ENCODE measurements at places on chromosomes 13 and 19. TPM values are rescaled to one million over a fixed set of nuclear protein-coding genes. Genes with fewer than 3 reads are reported as not detected.

Gene TPTE2
- total RNA-seq: 0.25 TPM

Gene GNG7
- 1.2 TPM for total RNA-seq

Gene ZNF582
- total RNA-seq: 0.98 TPM

Gene PLIN5
- not detected for total RNA-seq

DNA sequence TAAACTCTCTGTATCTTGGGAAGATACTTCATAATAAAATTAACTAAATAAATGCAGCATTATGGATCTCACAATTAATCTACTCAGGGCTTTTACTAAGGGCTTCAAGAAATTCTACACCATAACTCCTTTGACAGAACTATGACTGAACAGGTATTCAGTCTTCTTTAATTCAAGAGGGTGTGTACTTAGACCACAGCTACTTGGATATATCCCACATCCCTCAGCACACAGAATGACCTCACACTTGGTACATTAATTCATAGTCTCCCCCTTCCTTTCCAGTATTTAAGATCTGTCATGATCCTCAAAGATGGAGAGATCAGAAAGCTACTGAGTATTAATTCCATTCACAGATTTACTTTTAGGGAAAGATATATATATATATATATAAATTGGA lies 11.6 kb downstream of the DIAPH3 start:
- no peak overlapping the region for H3K4me3 ChIP-seq
- peaks cover 2% of the 10 kb centered on the region for H3K27me3 ChIP-seq
- H3K36me3 ChIP-seq: peaks cover 5% of the 10 kb centered on the region
- no peaks in the 10 kb centered on the region for H3K4me1 ChIP-seq
- H3K27ac ChIP-seq: no peak overlapping the region

- H3K36me3 ChIP-seq: no peaks in the 10 kb centered on the region
- no peaks in the 10 kb centered on the region for H3K4me1 ChIP-seq
- H3K27ac ChIP-seq: no peak overlapping the region
- no peak overlapping the region for H3K4me3 ChIP-seq
- H3K27me3 ChIP-seq: no peaks in the 10 kb centered on the region
Measured at GRCh38 chr13:113115363-113116205, 7.0 kb upstream of the F10 start.

DNA sequence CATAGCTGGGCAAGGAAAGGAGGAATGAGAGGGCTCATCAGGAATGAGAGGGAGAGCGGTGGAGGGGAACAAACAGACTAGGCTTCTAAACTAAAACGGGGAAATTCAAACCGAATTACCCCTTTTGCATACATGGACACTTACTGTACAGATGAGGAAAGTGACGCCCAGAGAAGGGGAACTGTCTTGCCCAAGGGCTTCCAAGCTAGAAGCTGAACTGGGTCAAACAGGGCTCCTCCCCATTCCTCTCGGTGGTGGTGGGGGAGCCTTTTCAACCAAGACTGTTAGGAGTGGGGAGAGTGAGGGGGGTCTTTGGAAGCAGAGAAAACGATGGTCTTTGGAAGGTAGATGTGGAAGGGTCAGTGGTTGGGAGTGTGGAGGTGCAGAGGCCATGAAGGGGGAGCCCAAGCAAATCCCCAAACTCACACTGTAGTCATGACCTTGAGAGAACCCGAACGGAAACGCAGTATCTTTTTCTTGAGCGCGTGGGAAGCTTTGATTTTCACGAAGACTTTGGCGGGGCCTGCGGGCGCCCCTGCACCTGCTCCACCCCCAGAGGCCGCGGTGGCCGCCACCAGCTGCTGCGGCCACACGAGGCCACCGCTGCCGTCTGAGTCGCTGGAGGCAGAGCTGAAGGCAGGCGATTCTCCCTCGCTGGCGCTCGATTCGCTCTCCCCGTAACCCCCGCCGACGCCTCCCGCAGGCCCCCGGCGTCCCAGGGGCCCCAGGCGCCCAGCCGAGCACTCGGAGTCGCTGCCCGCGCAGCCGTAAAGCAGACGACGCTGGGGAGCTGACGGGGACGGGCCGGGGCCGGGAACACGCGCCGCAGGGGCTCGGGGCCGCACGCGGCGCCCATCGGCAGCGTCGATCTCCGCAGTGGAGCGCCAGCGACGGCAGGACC lies 12.3 kb upstream of the GNG8 start:
- no peaks in the 10 kb centered on the region for H3K36me3 ChIP-seq
- H3K27ac ChIP-seq: peak overlapping the region; percentile 7

DNA sequence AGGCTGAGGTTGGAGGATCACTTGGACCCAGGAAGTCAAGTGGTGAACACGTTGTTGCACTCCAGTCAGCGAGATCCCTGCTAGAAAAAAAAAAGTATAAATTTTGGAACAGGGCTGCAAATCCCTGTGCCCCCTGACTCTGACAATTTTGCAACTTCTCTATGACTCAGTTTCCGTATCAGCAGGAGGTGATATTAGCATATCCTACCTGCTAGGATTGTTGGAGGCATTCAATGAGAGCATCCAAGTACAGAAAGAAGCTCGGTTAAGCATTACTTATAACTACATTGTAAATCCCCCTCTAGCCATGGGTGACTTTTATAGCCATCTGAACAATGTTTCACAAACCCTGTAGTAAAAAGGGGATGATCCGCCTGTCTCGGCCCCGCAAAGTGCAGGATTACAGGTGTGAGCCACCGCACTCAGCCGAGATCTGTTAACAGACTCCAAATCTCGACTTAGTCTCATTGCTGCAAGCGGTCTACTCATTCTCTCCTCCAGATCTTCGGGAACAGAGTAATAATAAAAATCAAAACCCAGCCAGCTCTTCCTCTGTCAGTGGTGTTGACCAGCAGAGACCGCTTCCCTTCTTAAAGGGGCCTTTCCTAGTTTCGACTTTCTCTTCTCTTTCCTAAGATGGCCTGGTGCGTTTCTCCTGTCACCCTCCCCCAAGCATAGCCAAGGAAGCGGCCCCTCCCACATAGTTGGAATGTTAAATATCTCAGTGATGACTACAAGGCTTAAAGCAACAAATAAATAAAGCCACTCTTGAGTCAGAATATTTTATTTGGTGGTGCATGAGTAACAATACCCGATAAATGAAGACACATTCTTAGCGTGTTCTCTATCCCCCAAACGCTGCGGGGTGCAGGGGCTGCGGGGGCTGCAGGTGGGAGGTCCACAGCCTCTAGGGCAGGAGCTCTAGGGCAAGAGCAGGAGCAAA lies 10.3 kb upstream of the BICRA start:
- H3K4me3 ChIP-seq: peak overlapping the region; percentile 79
- H3K27ac ChIP-seq: peak overlapping the region; percentile 12

GRCh38 chr13:36341718-36342117 lies 4.5 kb downstream of the SPART start:
- no peak for DNase-seq
- peaks cover 52% of the 10 kb centered on the region for H3K4me1 ChIP-seq
- H3K27me3 ChIP-seq: peaks cover 2% of the 10 kb centered on the region
- H3K36me3 ChIP-seq: peaks cover 3% of the 10 kb centered on the region
- no peak overlapping the region for H3K4me3 ChIP-seq
- H3K27ac ChIP-seq: no peak overlapping the region

- peaks cover 54% of the 10 kb centered on the region for H3K36me3 ChIP-seq
- H3K4me3 ChIP-seq: no peak overlapping the region
- no peaks in the 10 kb centered on the region for H3K4me1 ChIP-seq
- no peak overlapping the region for H3K27ac ChIP-seq
- H3K27me3 ChIP-seq: no peaks in the 10 kb centered on the region
- DNase-seq: no peak
Measured at GRCh38 chr19:21383980-21384582, 12.9 kb upstream of the ZNF493 start.

GRCh38 chr19:57900311-57900710 lies 11.5 kb upstream of the ZNF814 start:
- H3K4me3 ChIP-seq: no peak overlapping the region
- H3K27me3 ChIP-seq: no peaks in the 10 kb centered on the region
- peaks cover 8% of the 10 kb centered on the region for H3K36me3 ChIP-seq
- peaks cover 12% of the 10 kb centered on the region for H3K4me1 ChIP-seq
- no peak overlapping the region for H3K27ac ChIP-seq

DNA sequence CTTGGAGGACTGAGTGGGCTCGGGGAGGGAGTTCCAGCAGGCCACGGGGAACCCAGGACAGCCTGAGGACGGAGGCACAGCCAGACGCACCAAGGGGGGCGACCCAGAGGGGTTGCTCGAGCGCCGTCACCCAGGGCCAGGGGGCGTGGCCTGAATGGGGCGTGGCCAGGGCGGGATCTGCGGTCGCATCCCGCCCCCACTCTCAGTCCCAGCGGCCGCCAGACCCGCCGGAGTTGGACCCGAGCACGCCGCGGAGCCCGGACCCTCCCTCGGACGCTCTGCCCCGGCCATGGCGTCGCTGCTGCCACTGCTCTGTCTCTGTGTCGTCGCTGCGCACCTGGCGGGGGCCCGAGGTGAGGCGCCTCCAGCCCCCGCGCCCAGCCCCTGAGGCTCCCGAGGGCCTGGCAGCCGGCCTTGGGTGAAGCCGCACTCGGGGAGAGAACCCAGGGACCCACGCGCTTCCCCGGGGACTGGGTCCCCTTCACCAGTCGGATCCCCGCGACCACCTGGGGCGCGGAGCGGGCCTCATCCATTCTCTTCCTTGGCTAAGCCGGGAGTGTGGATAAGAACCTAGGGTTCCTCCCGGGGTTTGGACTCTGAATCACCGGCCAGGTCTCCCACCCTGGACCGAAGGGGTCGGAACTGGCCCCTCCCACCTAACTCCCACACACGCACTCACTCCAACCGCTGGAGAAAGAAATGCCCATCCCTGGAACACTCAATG lies at the start of gene CILP2:
Gene CILP2 (plus strand): TSS at position 205 of the 724 bp plus-strand sequence. CDS start 85 bp downstream, at position 290.
- H3K4me1 ChIP-seq: peaks cover 29% of the 10 kb centered on the region
- DNase-seq: peak; percentile 62
- H3K27ac ChIP-seq: no peak within 1 kb of the TSS

DNA sequence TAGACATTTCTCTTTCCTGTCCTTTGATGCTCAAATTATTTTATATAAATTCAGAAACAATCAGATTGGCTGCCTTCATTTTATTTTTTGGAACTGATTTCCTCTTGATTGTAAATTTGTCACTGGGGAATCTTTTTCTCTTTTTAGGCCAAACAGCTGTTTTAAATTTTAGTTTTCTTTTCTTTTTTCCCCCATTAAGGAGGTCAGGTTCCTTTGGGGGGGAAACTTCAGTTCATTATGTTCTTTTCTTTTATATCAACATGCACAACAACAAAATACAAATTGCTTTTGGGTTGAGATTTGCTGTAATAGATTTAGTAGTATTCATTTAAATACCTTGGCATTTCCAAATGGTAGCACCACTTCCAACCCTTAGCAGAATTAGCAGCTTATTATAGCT lies 264.8 kb upstream of the SPRY2 start:
- DNase-seq: no peak
- H3K27ac ChIP-seq: no peak overlapping the region
- no peaks in the 10 kb centered on the region for H3K36me3 ChIP-seq
- no peak overlapping the region for H3K4me3 ChIP-seq
- H3K27me3 ChIP-seq: no peaks in the 10 kb centered on the region
- peaks cover 2% of the 10 kb centered on the region for H3K4me1 ChIP-seq

DNA sequence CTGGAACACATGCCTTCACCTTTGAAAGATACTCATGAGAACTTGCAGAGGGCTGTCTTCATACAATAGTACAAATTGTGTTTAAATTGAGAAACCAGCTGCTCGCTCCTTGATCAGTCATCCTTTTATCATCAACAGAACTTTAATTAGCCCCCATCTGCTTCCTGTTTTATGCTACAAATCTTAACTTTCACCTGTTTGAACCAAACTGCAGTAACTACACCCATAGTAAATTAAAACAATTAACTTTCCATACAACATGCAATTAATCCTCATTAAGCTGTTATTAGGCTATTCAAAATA lies 85.2 kb downstream of the FOXO1 start:
- H3K27me3 ChIP-seq: no peaks in the 10 kb centered on the region
- peaks cover 24% of the 10 kb centered on the region for H3K36me3 ChIP-seq
- H3K27ac ChIP-seq: peak overlapping the region; percentile 27
- no peak for DNase-seq
- H3K4me3 ChIP-seq: peak overlapping the region; percentile 6

DNA sequence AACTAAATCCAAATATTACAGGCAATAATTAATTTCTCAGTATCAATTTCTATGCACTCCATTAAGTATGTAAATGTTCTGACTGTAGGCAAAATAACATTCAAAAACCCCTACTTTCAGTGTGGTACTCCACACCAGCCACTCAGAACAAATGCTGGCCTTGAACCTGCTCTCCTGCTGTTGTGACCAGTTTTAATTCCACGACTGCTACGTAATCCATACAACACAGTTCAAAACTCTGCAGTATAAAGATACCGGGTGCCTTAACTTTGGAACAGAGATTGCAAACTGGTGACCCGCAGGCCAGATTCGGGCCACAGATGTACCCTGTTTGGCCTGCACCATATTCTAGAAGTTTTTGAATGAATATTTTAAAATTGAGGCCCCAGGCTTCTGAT lies 30.4 kb downstream of the COL4A1 start:
- peaks cover 6% of the 10 kb centered on the region for H3K4me1 ChIP-seq
- H3K27me3 ChIP-seq: peaks cover 17% of the 10 kb centered on the region
- no peaks in the 10 kb centered on the region for H3K36me3 ChIP-seq
- no peak for DNase-seq
- no peak overlapping the region for H3K4me3 ChIP-seq

DNA sequence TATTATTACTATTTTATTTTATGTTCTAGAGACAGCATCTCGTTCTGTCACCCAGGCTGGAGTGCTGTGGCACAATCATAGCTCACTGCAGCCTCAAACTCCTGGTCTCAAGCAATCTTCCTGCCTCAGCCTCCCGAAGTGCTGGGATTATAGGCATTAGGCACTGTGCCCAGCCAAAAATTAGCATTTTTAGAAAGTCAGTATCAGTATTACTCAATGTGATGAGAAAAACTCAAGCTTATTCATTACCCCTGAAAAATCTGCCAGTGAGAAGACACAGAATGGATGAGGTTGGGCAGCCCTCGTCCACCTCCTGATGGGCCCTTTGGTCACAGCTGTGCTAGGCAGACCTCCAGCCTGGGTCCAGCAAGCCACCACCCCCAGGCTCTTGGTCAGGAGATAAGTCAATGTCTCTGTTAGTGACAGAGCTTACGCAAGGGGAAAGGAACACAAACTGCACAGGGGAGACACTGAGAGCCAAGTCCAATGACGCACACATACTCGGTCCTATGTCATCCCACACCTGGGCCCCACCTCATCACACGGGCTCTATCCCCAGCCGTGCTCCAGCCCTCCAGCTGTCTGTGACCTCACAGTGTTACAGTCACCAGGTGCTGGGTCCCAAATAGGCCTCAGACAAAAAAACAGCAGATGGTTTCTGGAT lies 19.8 kb downstream of the PEPD start:
- H3K36me3 ChIP-seq: no peaks in the 10 kb centered on the region
- DNase-seq: no peak
- no peaks in the 10 kb centered on the region for H3K27me3 ChIP-seq
- H3K4me3 ChIP-seq: no peak overlapping the region
- H3K4me1 ChIP-seq: no peaks in the 10 kb centered on the region
